EH (cell line): ENCODE measurements at places on chromosomes 11 and 22.

DNA sequence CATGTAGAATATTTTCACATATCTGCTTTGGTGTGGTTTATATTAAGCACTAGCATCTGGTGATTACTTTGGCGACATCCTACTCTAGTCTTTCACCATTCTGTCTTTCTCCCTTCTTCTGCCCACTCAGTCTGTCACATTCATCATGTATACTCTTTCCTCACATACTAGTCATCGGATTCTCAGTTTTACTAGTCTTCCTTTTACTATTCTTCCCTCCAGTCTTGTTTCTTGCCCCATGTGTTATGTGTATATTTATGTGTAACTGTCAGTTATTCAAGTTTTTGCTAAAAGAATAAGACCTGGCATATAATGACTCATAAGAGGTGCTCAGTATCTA, 4.6 kb upstream of the DIXDC1 start:
- no peak for DNase-seq

DNA sequence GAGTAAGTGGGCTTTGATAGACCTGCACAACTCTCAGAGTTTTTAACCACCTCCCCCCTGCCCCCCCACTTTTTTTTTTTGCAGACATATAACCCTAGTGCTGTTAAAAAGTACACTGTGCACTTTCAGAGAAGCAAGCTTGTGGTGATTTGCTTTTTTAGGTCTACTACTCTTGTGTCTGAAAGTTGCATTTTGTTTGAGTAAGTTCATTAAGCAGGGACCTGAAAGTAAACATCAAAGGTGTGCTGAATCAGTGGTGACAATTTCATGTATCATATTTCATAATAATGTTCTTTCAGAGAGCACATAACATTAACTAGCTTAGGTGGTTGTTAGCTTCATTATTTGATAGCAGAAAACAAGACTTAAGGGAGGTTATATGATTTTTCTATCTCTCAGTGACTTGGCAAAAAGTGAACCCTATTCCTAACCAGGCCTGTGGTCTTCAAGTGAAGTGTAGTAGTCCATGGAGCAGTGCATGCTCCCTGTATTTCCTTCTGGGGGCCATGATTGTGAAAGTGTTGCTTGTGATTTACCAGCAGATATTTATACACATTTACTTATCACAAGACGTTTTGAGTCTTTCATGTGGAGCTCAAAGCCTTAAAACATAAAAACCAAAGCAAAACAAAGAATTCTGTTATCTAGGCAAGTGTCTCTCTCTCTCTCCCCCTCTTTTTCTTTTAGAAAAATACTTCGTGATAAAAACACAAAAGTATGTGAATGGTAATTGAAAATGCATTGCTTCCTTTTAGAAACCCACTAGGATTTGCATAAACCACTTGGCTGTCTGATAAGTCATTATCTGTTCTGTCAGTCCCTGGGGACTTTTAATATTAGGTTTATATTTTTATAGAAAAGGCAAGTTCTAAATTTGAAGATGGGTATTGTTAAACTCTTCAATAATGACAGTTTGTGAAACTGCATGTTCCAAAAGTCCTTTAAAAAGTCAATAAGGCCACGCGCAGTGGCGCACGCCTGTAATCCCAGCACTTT, 7.5 kb upstream of the RAG2 start:
- no peak for DNase-seq

- DNase-seq = no peak
Measured at GRCh38 chr11:72856065-72856464, 41.9 kb downstream of the ATG16L2 start.

- DNase-seq = peak; percentile 47
Measured at GRCh38 chr11:18352581-18352980, 30.2 kb downstream of the GTF2H1 start.

DNA sequence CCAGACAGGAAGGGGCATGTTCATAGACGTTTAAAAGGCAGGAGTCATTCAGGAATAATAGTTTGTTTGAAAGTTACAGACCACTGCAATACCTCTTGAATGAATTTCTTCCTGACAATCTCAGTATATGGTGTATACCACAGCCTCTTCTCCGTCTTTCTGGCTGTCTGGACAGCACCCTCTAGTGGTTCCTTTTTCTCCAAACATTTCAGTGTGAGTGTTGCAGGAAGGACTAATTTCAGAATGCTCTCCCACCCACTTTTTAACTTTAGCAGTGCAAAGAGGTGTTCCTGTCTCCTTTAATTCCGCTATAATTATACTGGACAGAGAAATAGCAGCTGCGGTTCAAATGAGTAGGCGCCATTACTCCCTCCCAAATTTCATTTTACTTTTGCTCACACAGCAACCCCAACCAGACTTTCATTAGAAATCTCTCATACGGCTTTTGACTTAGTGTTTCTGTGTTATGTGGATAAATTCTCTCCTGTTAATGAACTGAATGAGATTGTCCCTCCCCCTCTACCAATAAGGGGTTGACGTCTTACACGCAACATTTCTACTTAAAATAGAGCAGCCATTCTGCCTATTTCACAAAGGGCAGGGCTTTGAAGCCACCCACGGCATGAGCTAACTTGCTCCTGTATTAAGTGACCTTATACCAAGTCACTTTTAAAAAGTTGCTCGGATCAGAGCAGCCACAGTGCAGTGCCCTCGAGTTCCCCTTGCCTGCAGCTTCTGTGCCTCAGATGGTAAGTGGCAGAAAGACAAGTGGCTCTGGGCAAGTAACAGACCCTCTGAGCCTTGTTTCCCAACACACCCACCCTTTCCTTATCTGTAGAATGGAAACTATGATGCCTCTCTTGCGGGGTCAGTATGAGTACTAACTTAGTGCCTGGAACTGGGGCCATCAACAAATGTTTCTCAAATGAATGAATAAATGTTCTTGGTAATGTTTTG, 368.6 kb downstream of the OPCML start:
- DNase-seq = peak; percentile 39

- no peak for DNase-seq
Measured at GRCh38 chr22:29988719-29989118, 91.5 kb upstream of the HORMAD2 start.

GRCh38 chr22:32226326-32227104, 21.6 kb upstream of the RFPL2 start:
- no peak for DNase-seq

- DNase-seq = peak; percentile 53
Measured at GRCh38 chr11:107496011-107496410, 38.4 kb upstream of the CWF19L2 start.

GRCh38 chr11:27158456-27159334, 118.1 kb downstream of the BBOX1 start:
- peak; percentile 80 for DNase-seq

DNA sequence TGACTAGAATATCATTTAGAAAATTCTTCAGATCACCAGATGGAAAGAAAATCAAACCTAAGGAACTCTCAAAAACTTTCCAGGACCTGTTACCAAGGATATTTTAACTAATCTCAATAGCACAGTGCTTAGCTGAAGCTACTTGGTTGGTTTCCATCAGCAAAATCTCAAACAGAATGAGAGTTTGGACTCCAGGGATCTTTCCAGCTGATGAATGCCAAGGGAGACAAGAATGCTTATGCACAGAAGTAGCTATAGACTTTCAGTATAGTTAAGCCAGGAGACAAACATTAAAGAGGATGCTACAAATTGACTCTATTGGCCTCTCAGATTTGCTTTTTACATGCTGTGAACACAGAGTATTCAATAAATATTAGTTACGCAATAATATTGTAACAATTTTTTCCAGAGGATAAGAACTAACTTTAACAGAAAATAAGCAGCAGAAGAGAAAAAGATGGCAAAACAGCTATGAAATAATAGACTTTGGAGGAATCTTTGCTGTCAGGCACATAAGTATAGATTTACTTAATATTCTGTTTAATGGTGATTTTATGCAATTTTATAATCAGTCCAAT, 331.4 kb downstream of the DLG2 start:
- DNase-seq = no peak

GRCh38 chr11:8019314-8020243, 32.4 kb downstream of the EIF3F start:
- peak; percentile 44 for DNase-seq

- DNase-seq = no peak
Measured at GRCh38 chr11:61056571-61056970, 45.7 kb upstream of the CD5 start.

- DNase-seq = no peak
Measured at GRCh38 chr22:21611210-21611977, 18.4 kb downstream of the YDJC start.

DNA sequence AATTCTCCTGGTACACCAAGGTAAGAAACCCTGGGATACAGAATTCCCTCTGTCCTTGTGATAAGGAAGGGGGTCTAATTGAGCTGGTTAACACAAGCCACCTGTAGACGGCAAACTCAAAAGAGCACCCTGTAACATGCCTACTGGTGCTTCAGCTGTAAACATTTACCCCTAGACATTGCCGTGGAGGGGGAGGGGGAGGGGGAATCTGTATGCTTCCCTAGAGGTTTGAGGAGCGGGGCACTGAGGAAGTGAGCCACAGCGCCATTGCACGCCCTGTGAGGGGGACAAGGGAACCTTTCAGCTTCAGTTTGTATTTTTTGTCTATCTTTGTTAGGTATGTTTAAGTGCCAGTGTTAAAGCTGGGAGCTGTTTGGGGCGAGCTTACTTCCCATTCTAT, 99.8 kb downstream of the AASDHPPT start:
- no peak for DNase-seq

GRCh38 chr11:50379484-50379883, 346.8 kb downstream of the OR4C45 start:
- no peak for DNase-seq

GRCh38 chr11:128503245-128503991, 83.9 kb downstream of the ETS1 start:
- DNase-seq = peak; percentile 99

GRCh38 chr11:48041877-48042695, 61.7 kb downstream of the PTPRJ start:
- DNase-seq = no peak

DNA sequence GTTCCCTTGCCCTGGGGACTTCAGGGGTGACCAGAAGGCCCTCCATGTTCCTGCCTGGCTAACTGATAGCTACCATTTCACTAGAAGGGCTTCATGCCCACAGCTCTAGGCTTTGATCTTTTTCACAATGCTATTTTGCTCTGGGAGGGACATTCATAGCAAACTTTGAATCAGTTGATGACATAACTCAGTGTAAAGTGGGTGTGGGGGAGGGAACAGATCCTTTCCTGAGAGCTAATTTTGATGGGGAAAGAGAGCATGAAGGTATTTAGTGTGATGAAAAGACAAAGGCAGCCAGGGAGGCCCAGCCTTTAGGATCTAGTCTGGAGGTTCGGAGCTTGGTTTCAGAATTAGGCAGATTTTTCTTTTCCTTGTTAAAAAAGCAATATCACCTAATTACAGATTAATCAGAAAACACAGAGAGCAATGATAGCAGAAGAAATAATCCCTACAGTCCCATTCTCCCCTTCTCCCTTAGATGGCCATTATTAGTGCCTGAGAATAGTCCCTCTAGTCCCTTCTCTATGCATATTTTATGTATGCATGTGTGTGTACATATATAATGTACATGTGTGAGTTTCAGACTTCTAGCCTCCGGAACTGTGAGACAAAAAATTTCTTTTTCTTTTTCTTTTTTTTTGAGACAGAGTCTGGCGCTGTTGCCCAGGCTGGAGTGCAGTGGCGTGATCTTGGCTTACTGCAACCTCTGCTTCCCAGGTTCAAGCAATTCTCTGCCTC, 46.9 kb downstream of the YWHAH start:
- no peak for DNase-seq

GRCh38 chr11:116086426-116086825, 582.2 kb upstream of the CADM1 start:
- DNase-seq = no peak
